HFFc6 (cell line): ENCODE measurements at places on chromosomes 5 and 9. TPM values are rescaled to one million over a fixed set of nuclear protein-coding genes. Genes with fewer than 3 reads are reported as not detected.

Gene DRD1
- not detected in 3 replicates for total RNA-seq

Gene PFN3
- not detected in 3 replicates for total RNA-seq

Gene CARD9
- 2.8 to 20.2 TPM (median 18.8 TPM) in 3 replicates for total RNA-seq

Gene CORO2A
- total RNA-seq: 0.94 to 2.2 TPM (median 1.6 TPM) in 3 replicates

Gene BRINP1
- not detected in 2 replicates for total RNA-seq

Gene POLK
- 26.4 to 28.5 TPM (median 27.2 TPM) in 3 replicates for total RNA-seq

Gene LRRC19
- total RNA-seq: not detected in 3 replicates

Gene MAP1B
- total RNA-seq: 164 to 240 TPM (median 215 TPM) in 3 replicates

Gene OTULINL
- total RNA-seq: 7.9 to 23.4 TPM (median 9.2 TPM) in 3 replicates

Gene INSL4
- total RNA-seq: not detected in 3 replicates

Gene DIRAS2
- not detected in 3 replicates for total RNA-seq

Gene ACTBL2
- not detected in 3 replicates for total RNA-seq

Gene SPATA31D4
- not detected in 2 replicates for total RNA-seq
